ENCODE measurements at places on chromosomes 12 and 14.
A peak's percentile ranks its signal among the peaks of the same experiment; 100 is the strongest.

DNA sequence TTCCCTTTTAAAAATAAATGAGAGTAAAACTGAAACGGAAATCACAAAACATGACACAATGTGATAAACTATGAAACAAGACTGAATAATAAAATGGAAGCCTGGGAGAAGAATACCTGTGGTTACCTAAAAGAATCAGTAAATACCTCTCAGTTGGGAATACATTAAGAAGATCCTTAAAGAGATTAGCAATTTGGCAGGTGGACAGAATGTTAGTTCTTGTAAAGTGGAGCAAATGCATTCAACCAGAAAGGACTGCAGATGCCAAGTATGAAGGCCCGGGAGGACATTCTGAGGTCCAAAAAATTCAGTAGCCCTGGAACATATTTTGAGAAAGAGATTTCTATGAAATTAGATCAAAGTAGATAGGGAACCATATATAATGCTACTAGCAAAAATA is 861.3 kb upstream of the SEL1L start:
- no peak for ATAC-seq

DNA sequence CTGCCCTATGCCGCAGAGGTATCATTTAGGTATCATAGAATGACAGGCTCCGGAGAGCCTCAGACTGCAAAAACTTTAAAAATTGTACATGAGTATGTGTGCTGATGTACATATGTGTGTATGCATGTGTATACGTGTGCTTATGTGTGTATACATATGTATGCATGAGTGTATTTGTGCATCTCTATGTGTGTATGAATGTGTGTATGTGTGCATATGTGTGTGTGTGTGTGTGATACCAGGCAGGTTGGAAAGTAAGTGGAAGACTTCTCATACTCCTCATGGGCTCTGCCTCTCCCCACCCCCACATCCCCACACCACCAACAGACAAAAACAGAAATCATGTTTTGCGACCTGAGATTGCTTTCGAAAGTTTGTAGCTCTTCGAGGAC is 621 bp upstream of the TMEM117 start:
- ATAC-seq = peak; percentile 7

GRCh38 chr14:50343434-50343833 is 31.3 kb downstream of the DMAC2L start:
- no peak for ATAC-seq

GRCh38 chr14:32087907-32088306 is 10.8 kb downstream of the ARHGAP5 start:
- peak; percentile 38 for ATAC-seq

GRCh38 chr12:93766796-93767523 is 89.8 kb downstream of the CRADD start:
- ATAC-seq = peak; percentile 78

DNA sequence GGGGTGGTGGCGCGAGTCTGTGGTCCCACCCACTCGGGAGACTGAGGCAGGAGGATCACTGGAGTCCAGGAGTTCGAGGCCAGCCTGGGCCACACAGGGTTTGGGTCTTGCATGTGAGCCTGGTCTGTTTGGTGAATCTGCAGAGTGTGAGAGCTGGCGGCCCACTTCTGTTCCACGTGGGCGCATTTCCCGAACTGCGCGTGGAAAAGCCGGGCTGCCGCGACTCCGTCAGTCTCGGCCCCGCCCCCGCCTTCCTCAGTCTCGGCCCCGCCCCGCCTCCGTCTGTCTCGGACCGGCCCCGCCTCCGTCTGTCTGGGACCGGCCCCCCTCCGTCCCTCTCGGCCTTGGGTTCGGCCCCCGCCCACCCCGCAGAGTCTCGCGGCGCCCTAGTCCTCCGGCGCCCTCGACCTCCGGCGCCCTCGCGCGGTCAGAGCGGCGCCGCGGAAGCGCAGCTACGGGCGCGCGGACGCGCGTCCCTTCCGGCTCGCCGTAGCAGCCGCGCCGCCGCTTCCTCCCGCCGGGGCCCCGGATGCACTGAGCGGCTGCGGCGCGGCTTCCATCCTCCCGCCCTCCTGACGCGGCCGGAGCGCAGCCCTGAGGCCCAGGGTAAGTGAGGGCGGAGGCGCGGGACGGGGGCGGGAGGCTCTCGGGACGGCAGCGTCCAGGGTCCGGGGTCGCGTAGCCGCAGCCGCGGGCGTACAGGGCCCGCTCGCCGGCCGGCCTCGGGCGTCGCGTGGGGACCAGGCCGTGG is at the start of gene EP400:
Gene EP400, plus strand, starts transcription at position 512 of the 751 bp plus-strand sequence. CDS start 10,678 bp downstream, outside the sequence.
- peak; percentile 93 for ATAC-seq

DNA sequence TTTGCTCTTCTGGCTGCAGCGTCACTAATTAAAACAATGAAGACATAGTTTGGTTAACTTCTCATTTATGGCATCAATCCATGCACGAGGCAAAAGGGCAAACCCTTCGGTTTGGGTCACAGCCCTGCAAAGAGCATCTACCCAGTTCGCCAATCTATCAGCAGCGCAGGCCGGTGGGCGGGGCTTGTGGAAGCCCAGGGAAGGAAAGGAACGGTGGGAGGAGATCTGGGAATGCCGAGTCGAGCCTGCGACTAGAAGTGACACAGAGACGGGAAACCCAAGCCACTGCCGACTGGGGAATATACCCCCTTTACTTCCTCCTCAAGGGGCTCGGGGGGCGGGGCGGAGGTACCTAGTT is 466 bp downstream of the KICS2 start:
- peak; percentile 34 for ATAC-seq

GRCh38 chr14:65803885-65804284 is 391.4 kb downstream of the FUT8 start:
- peak; percentile 34 for ATAC-seq

DNA sequence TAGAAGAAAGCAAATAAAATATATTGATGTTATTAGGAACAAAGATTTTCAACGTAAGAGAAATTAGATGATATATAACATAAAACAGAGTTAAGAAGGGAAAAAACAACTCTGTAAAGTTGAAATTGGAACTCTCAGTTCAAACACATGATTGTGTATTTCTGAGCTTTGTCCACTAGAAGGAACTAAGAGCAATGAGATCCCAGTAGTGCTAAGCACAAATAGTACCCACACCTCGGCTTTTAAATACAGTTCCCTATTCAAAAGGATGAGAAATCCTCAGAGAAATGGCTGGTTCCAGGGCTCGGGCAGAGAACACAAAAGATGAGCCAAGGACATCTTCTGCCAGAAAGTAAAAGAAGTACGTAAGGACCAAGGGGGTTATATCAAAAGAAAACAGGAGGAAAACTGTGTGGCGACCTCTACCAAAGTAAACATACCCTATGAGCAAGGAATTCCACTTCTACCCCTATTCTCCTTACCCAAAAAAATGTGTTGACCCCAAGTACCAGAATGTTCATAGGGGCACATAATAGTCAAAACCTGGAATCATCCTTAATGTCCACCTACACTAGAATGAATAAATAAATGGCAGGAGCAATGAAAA is 96.6 kb downstream of the SPTSSA start:
- ATAC-seq = no peak

DNA sequence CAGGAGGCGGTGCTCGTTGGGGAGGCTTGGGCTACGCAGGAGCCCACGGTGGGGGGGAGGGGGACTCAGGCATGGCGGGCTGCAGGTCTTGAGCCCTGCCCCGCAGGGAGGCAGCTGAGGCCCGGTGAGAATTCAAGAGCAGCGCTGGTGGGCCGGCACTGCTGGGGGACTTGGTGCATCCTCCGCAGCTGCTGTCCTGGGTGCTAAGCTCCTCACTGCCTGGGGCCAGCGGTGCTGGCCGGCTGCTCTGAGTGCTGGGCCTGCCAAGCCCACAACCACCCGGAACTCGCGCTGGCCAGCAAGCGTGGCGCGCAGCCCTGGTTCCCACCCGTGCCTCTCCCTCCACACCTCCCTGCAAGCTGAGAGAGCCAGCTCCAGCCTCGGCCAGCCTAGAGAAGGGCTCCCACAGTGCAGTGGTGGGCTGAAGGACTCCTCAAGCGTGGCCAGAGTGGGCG is 3.2 kb downstream of the METTL25 start:
- no peak for ATAC-seq

- ATAC-seq = no peak
Observed at GRCh38 chr12:87920139-87920538, 109.1 kb downstream of the C12orf50 start.

GRCh38 chr12:12764824-12765223 is 20.6 kb upstream of the APOLD1 start:
- ATAC-seq = no peak

DNA sequence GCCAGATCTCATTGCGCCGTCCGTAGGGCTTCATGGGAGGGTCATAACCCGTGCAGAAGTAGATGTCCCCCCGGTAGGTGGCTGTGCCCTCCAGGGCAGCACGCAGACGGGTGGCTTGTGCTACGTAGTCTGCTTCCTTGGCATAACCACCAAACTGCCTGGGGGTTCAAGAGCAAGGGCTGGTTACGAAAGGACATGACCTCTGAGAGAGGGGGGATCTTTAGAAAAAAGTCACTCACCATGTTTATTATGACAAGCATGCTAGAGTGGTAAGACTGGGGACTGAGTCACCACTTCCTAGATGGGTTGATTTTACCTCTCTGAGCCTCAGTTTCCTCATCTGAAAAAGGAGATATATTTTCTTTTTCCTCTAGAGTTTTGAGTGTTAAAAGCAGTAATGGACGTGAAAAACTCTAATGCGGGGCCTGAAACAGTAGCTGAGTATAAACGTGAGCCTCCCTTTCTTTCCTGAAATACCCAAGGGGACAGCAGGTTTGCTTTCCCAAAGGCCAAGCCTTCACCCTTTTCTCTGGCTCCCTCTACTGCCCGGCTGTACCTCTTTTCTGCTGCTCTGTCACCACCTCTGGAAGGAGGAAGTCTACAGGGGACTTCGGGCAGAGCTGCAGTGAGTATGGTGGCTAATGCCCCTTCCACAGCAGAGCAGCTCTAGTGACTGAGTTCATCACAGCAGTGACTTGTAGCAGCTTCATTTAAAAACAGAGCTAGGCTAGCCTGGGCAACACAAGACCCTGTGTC is 23.5 kb upstream of the GPRC5D start:
- ATAC-seq = no peak

- no peak for ATAC-seq
Observed at GRCh38 chr12:50387487-50387886, 8.9 kb downstream of the FAM186A start.

GRCh38 chr14:101501858-101502615 is 59.3 kb upstream of the DIO3 start:
- no peak for ATAC-seq

GRCh38 chr14:85573406-85573805 is 43.5 kb downstream of the FLRT2 start:
- no peak for ATAC-seq

DNA sequence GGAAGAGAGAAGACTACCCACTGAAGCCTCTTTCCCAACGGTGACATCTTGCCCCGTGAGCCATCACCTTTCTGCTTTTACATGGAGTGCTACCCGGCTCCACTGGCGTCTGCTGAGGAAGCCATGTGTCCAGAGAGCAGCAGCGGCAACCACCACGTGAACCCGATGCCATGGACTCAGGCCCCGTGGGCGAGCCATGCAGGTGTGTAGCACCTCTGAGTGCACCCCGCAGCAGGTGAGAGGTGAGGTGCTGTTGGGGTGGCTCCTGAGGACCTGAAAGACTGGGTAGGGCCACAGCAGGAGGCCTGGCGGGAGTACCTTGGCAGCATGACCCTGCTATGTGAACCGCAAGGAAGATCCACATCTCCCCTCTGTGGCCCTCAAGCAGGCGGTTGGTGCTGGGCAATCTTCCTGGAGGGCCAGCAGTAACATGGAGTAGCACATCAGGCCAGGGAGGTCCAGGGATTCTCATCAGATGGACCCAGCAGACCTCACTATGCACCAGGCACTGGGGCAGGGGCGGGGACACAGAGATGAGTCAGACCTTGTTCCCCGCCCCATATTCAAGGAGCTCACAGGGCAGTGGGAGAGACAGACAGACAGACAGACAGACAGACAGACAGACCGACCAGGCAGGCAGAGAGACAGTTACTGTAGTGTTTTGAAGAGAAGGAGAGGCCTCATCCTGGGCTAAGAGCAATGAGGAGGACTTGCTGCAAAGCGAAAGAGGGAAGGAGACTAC is 129.6 kb downstream of the PAPOLA start:
- ATAC-seq = no peak

- no peak for ATAC-seq
Observed at GRCh38 chr12:24879644-24880043, 69.3 kb downstream of the BCAT1 start.

DNA sequence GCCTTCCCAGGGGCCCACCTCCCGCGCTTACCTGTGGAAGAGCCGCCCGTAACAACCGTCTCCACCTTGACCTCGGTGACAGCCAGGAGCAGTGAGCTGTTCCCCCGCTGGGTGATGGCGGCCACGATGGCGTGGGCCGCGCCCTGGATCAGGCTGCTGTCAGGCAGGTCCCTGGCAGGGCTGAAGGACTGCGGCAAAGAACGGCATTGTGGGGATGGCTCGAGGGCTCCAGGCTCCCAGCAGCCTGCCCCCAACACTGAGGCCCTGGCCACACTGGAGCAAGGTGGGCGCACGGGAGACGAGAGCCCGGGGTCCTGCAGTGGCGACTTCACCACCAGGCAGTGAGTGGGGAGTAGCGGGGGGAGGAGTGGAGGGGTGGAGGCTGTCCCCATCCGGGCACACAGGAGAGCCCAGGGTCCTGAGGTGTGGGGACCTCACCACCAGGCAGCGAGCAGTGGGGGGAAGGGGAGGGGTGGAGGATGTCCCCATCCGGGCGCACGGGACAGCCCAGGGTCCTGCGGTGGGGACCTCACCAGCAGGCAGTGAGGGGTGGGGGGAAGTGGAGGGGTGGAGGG is 25.0 kb downstream of the JAG2 start:
- no peak for ATAC-seq

- no peak for ATAC-seq
Observed at GRCh38 chr12:15206831-15207389, 14.3 kb downstream of the RERG start.

Measured in activated CD4-positive, CD25-positive, alpha-beta regulatory T cell treated with anti-CD3 and anti-CD28 coated beads, Interleukin-2, amount 50 U/mL, for 24 hours (primary cell).